ENCODE measurements at places on chromosomes 5 and 9. TPM values are rescaled to one million over a fixed set of nuclear protein-coding genes. Genes with fewer than 3 reads are reported as not detected.
A peak's percentile ranks its signal among the peaks of the same experiment; 100 is the strongest.

GRCh38 chr9:91515074-91515687, 91.5 kb upstream of the NFIL3 start:
- DNase-seq = peak; percentile 73

GRCh38 chr5:32489791-32490562, 45.4 kb upstream of the ZFR start:
- peak; percentile 74 for DNase-seq

DNA sequence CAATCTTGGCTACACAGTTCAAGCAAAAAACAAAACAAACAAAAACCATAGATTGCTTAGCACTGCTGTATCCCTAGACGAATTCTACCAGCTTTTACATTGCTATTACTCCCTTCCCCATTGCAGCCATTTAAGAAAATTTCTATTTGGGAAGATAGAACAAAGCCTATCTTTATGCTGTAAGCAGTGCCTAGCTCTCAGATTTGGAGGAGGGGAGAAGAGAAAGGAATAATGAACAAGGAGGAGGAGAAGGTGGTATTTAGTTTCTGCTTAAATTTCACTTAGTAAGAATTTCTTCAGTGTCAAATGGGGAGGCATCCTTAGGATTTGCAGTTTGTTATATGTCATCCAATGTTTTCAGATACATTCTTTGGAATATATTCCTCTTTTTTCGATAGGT, 16.2 kb upstream of the TLE1 start:
- DNase-seq = no peak

DNA sequence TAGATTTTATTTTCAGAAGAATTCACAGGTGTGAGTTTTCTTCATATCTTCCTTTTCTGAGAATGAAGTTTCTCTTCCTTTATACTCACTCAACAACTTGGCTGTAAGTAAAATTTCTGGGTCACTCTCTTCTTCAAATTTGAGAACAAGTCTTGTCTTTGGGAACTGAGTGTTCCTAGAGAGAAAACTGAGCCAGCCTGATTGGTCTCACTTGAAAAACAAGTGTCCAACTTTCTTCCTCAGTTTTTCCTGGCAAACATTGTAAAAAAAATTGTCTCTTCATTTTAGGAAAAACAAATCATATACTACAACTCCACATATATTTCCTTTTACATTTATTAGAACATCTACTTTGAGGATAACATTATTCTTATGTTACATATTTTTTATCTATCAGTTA, 156.1 kb upstream of the GHR start:
- DNase-seq = no peak

- DNase-seq = no peak
Measured at GRCh38 chr9:120532891-120533290, 47.1 kb downstream of the CDK5RAP2 start.

- DNase-seq = no peak
Measured at GRCh38 chr5:61167382-61167781, 5.1 kb upstream of the SMIM15 start.

DNA sequence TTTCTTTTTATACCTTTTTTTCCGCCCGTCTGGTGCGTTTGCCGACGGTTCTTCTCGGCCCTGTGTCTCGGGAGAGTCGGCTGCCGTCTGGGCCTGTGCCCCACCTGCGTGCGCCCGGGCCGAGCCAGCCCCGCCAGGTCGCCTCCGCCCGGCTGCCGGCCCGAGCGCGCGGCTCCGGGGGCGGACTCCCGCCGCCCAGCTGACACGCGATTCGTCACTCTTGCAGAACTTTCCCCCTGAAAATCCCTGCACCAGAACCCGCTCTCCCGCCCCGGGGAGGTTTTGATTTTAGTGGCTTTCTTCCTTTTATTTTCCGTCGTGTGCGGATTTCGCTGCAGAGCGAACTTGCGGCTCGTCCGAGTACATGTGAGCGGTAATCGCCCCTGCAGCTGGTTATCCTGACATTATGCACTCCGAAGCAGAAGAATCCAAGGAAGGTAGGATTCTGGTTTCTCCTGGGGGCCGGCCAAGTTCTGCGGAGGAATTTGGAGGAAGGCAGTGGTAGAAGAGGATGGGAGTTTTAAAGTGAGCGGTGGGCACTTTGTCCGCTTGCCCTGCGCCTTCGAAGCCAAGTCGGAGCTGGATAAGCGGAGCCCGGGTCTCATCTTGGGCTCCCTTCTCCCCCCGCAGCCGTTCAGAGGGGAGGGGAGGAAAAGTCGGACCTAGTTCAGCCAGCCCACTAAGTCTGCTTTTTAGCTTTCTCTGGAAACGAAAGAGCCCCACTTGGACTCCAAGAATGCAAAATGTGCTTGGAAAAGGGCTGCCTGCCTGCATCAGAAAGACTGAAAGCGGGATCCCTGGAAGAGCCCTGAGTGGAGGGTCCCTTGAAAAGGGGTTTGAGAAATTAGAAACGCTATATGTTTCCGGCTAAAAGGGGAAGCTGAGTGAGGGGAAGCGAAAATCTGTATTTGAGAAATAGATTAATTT, at the start of gene TNFAIP8:
Gene TNFAIP8 (plus strand): TSS at position 335 of the 927 bp plus-strand sequence. CDS start 72 bp downstream, at position 407.
- peak; percentile 46 for DNase-seq

GRCh38 chr5:135343413-135343812, 55.6 kb downstream of the MACROH2A1 start:
- DNase-seq = peak; percentile 22

- no peak for DNase-seq
Measured at GRCh38 chr5:56320686-56321085, 87.6 kb upstream of the ANKRD55 start.

DNA sequence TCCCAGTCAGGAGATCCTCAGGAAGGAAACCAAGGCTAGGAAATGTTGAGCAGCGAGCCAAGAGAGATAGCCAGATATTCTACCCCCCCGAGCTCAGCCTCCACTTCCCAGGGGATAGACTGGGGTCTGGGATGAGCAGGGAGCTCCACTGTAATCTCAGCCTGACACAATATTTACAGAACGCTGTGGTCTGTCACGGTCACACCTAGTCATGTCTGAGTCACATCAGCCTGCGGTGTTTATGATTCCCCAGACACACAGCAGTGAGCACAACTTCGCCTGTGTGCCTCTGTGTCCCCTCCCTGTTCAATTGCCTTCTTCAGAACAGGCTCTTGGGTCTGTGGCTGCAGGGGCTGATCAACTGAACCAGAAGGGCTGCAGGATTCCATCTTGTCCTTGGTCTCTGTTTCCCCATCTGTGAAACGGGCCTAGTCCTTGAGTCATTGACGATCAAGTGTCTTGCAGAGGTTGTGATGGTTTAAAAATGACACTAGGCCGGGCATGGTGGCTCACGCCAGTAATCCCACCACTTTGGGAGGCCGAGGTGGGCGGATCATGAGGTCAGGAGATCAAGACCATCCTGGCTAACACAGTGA, 8.6 kb upstream of the PRRX2 start:
- DNase-seq = peak; percentile 73

GRCh38 chr5:112657804-112658203, 79.9 kb upstream of the APC start:
- DNase-seq = no peak

DNA sequence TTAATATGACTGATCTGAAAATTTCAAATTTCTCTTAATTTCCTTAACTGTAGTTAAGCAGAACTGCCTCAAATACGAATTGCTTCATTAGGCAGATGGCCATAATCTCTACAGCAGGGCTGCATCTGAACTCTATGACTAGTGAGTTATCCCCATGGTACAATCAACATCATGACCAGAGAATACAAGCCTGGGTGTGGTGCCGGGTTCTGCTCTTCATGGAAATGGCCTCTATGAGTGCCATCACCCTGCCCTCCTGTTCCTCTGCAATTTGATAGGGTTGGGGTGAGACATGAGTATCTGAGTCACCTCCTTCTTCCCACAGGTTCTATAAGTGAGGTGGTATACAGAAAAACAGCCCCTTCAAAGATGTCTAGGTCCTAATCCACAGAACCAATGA, 235.9 kb downstream of the AP3B1 start:
- no peak for DNase-seq

DNA sequence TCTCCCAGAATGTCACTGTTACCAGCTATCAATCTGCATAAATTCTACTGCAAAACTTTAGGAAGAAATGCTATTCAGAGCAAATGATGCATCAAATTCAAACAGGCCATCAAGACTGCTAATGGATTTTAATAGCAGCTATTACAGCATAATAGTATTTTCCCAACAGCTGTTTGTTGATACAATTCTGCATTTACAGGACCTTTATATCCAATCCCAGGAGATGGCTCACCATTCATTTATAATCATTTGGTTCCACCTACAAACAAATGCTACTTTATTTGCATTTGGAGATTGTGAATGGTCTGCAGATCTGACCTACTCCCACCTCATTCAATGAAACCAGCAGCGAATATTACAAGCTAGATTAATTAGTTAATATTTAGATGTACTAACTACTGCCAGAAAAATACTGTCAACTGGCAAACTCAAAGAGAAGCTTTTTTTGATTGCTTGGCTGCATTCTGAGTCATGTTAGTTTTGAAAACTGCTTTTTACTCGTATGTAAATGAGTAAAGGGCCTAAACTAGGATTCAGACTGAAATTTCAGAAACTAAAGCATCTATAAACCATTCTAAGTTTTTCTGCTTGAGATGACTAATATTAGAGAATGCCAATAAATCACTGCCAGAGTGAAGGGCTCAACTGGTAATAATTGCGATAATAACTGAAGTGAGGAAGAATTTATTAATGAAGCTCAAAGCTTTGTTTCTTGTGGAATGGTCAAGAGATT, 7.1 kb upstream of the PCA3 start:
- no peak for DNase-seq

- no peak for DNase-seq
Measured at GRCh38 chr5:125210242-125210947, 464.0 kb upstream of the ZNF608 start.

The RNF208 gene
- 2.4 TPM for total RNA-seq

The SLC6A7 gene
- not detected for total RNA-seq

The SPINK7 gene
- not detected for total RNA-seq

The GPX8 gene
- total RNA-seq = 206 TPM

The IL13 gene
- not detected for total RNA-seq

The ECM2 gene
- 0.14 TPM for total RNA-seq

The PCDHGC5 gene
- total RNA-seq = 2.3 TPM

The FRMPD1 gene
- not detected for total RNA-seq

The FBXO4 gene
- total RNA-seq = 5.8 TPM

The F12 gene
- total RNA-seq = 1.1 TPM

All from HFFc6 (cell line).